ENCODE measurements at places on chromosomes 5 and 9.
A peak's percentile ranks its signal among the peaks of the same experiment; 100 is the strongest.

DNA sequence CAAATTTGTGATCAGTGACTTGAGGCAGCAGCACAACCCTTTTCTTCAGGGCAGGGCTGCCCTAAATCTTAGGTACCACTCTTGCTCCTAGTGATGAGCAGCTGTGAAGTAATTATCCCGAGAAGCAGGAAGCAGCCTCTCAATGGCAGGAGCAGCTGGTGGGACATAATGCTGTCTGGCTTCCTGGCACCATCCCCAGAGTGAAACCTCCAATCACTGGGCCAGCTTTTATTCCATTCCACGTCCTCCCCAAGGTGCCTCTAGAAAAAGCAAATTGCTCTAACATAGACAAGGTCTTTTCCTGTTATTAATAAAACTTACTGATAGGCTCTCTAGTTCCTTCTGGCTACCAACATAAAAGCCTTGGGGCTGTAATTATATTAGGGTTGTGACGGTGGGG, 154.0 kb downstream of the FRMD3 start:
- no peaks in the 10 kb centered on the region for H3K27me3 ChIP-seq
- H3K4me3 ChIP-seq = no peak overlapping the region
- H3K36me3 ChIP-seq = no peaks in the 10 kb centered on the region
- peak; percentile 69 for DNase-seq

- H3K36me3 ChIP-seq = peaks cover 13% of the 10 kb centered on the region
- H3K4me3 ChIP-seq = no peak overlapping the region
- DNase-seq = peak; percentile 92
- peaks cover 76% of the 10 kb centered on the region for H3K4me1 ChIP-seq
Observed at GRCh38 chr5:150144246-150144801, 11.3 kb downstream of the PDGFRB start.

DNA sequence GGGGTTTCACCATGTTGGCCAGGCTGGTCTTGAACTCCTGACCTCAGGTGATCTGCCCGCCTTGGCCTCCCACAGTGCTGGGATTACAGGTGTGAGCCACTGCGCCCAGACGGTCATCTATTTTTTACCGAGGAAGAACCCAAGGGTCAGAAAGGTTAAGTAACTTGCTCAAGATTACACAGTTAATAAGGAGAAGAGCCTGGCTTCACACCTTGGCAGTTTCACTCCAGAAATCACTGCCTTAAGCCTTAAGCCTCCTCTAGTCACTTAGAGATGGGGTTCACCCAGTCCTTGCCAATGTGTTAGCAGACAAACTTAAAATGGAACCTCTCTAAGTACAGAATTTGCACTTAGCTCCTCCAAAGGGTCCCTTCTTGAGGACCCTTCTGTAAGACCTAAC, 116.3 kb downstream of the PTTG1 start:
- no peak overlapping the region for H3K4me3 ChIP-seq
- no peak for DNase-seq
- H3K27me3 ChIP-seq = no peaks in the 10 kb centered on the region

- H3K27me3 ChIP-seq = no peaks in the 10 kb centered on the region
- peaks cover 2% of the 10 kb centered on the region for H3K36me3 ChIP-seq
- no peak for DNase-seq
- no peak overlapping the region for H3K4me3 ChIP-seq
- peaks cover 32% of the 10 kb centered on the region for H3K4me1 ChIP-seq
Observed at GRCh38 chr9:129163753-129164152, 14.3 kb downstream of the IER5L start.

DNA sequence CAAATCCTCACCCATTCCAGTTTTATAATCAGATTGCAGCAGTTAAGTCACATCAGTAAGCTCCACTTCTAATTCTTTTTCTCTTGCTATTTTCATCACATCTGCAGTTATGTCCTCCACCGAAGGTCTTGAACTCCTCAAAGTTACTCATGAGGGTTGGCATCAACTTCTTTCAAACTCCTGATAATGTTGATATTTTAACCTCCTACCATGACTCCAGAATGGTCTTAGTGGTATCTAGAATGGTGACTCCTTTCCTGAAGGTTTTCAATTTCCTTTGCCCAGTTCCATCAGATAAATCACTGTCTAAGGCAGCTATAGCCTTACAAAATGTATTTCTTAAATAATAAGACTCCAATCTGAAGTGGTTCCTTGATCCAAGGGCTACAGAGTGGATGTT, 53.8 kb upstream of the EDIL3 start:
- no peak overlapping the region for H3K4me3 ChIP-seq
- H3K27me3 ChIP-seq = no peaks in the 10 kb centered on the region
- no peaks in the 10 kb centered on the region for H3K4me1 ChIP-seq
- H3K36me3 ChIP-seq = no peaks in the 10 kb centered on the region

DNA sequence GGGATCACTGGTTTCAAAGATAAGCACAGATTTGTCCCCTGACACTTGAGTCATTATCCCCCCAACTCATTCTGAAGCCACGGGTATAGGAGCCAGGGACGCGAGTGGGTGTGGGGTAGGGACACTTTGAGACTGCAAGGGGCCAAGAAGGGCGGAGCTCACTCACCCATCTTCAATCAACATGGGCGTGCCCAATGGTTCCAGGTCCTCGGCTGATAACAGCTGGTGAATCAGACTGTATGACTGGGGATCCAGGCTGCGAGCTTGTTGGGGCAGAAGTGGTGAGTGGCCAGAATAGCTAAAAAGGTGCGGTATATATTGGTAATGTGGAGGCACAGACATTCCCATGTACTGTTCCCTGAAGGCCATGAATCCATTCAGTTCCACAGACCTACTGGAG, 30.7 kb upstream of the NR5A1 start:
- H3K36me3 ChIP-seq = no peaks in the 10 kb centered on the region
- no peak overlapping the region for H3K27ac ChIP-seq
- no peak overlapping the region for H3K4me3 ChIP-seq
- H3K4me1 ChIP-seq = no peaks in the 10 kb centered on the region

GRCh38 chr5:169566202-169566601, 17.4 kb upstream of the SPDL1 start:
- H3K27ac ChIP-seq = no peak overlapping the region
- no peaks in the 10 kb centered on the region for H3K36me3 ChIP-seq
- no peak overlapping the region for H3K4me3 ChIP-seq
- H3K27me3 ChIP-seq = peaks cover 6% of the 10 kb centered on the region
- DNase-seq = no peak
- H3K4me1 ChIP-seq = no peaks in the 10 kb centered on the region

- no peak overlapping the region for H3K4me3 ChIP-seq
- no peaks in the 10 kb centered on the region for H3K36me3 ChIP-seq
- no peak overlapping the region for H3K27ac ChIP-seq
- DNase-seq = peak; percentile 24
Observed at GRCh38 chr5:54103871-54104270, 206.5 kb downstream of the ARL15 start.

Measured in muscle of leg (tissue), 16 donors.